Femur (tissue), 1 donor: ENCODE measurements at places on chromosomes 1 and 21.

GRCh38 chr1:2934156-2934540 is 87.1 kb upstream of the ACTRT2 start:
- DNase-seq: no peak

- DNase-seq: no peak
Observed at GRCh38 chr1:156474966-156475365, 25.6 kb downstream of the MEF2D start.

DNA sequence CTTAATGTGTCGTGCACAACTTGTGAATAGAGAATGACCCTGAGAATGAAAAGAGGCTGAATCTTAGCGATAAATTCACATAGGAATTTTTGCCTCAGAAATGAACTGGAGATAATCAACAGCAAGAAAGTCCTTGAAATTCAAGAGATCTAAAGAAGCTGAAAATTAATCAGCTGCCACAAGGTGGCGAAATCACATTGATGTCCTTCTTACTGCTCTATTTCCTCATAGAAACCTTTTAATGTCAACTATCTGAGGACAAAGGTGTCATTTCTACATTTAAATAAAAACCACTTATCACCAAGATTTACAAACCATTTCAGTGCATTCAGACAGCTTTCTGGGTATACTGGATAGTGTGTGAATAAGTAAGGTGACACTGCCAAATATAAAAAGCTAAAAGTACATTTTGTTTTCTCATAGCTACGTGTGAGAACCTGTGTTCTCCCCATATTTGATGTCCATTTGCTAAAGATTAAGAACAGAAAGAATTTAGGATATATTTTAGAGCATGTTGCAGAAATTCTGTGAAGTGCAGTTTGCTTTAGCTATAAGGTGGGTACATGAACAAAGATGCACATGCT is 485.3 kb upstream of the PTBP2 start:
- peak; percentile 29 for DNase-seq

DNA sequence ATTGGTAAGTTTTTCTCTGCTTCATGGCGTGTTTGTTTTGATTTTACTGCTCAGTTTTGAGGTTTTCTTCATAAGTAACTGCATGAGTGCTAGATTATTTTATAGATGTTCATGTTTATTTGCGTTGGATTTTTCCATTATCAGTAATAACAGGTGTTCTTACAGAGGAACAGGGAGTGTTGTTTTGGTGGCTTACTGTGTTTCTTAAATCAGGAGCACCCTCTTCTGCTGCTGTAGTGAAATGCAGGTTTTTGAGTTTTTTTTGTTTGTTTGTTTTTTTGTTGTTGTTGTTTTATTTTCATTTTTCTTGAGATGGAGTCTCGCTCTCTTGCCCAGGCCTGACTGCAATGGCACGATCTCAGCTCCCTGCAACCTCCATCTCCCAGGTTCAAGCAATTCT is 32.6 kb downstream of the CTBS start:
- DNase-seq: no peak

DNA sequence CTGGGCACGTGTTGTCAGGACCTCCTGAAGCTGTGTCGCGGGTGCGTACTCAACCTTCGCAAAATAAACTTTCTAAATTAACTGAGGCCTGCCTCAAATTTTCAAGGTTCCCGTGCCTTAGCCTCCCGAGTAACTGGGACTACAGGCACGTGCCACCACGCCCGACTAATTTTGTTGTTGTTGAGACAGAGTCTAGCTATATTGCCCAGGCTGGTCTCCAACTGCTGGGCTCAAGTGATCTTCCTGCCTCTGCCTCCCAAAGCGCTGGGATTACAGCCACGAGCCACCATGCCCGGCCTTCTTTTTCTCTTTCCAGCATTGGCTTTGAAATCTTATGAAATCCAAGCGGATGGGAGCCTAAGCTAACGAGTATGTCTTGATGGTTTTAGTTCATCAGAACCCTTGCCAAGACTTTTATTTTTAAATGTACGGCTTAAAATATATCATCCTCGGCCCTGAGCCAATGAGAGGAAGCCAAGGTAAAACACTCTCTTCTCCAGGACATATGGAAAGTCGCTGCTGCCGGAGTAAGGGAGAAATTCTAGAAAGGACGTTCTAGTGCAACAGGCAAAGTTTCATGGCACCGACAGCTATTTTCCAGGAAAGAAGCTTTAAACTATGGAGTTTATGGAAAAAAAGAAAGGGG is 12.7 kb upstream of the ERVH48-1 start:
- peak; percentile 86 for DNase-seq

GRCh38 chr1:2946999-2947690 is 74.1 kb upstream of the ACTRT2 start:
- DNase-seq: no peak

- DNase-seq: peak; percentile 30
Observed at GRCh38 chr1:62361431-62361830, 42.2 kb upstream of the KANK4 start.
